Right ventricle myocardium superior (tissue), 1 donor: ENCODE measurements at places on chromosomes 2 and 18. TPM values are rescaled to one million over a fixed set of nuclear protein-coding genes. Genes with fewer than 3 reads are reported as not detected.
A peak's percentile ranks its signal among the peaks of the same experiment; 100 is the strongest.

- DNase-seq, result no peak
Measured at GRCh38 chr18:39653221-39653620, 2087.6 kb upstream of the CELF4 start.

GRCh38 chr2:163801486-163801885 lies 65.7 kb upstream of the FIGN start:
- no peak for DNase-seq

Gene FNDC4
- total RNA-seq, result 2.0 TPM

GRCh38 chr2:237594514-237594871 lies 4.0 kb upstream of the RAB17 start:
- no peak for DNase-seq

Gene TCF23
- total RNA-seq, result not detected

Gene HOXD4
- total RNA-seq, result not detected

DNA sequence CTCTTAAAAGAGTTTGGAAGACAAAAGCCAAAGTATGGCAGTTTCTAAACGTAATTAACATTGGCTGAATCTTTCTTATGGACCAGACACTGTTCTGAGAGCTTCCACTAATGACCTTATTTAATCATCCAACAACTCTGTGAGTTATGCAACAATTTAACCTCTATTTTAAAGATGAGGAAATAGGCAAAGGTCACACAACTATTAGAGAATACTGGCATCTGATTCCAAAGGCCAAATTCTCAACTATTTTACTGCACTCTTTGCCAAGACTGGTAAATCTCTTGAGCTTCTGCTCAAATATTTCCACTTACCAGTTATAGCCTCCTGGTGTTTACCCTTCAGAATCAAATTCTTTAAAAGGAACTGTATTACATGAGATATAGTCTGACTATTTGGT lies 42.1 kb upstream of the ERMN start:
- no peak for DNase-seq

Gene ALK
- 0.16 TPM for total RNA-seq

Gene HRH4
- not detected for total RNA-seq

DNA sequence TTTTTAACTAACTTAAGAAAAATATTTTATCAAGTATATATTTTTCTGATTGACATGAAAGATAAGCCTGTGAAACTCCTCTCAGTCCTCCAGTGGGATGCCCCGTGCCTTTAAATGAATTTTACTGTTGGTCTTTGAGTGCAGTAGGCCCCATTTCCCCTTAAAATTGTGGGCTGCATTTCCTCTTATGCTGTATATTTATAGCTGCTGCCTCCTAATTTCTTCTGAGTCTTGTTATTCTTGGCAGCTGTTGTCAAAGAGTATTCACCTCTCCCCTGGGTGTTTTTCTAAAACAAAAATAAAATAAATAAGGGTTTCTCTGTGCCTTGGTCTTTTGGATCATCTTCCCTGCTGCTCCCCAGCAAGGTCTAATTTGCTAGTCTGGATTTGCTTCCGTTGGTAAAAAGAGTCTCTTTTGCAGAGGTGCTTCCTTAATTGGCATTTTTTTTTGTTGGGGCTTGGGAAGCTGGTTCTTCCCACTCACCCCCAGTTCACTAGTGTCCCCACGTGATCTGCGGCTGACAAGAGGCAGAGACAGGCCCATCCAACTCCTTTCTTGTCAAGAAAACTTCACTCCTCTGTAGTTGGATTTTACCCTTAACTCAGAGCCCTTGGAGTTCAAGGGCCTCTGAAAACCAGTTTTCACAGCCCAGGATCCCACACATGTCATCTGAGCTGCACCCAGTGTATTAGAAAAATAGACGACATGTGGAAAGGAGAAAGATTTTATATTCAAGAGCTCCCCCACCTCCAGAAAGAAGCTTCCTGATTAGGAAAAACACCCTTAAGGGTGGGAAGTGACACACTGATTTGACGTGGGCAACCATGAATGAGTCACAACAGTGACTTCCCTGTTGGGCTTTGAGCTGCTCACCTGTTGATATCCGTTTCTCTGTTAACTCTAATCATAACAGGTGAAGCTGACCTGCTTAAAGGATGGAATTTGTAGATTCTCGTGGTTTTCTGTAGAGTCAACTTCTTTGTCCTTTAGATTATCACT lies 431.5 kb downstream of the DCDC2C start:
- DNase-seq, result no peak

GRCh38 chr2:232444409-232445148 lies 11.4 kb upstream of the ALPI start:
- DNase-seq, result peak; percentile 46

DNA sequence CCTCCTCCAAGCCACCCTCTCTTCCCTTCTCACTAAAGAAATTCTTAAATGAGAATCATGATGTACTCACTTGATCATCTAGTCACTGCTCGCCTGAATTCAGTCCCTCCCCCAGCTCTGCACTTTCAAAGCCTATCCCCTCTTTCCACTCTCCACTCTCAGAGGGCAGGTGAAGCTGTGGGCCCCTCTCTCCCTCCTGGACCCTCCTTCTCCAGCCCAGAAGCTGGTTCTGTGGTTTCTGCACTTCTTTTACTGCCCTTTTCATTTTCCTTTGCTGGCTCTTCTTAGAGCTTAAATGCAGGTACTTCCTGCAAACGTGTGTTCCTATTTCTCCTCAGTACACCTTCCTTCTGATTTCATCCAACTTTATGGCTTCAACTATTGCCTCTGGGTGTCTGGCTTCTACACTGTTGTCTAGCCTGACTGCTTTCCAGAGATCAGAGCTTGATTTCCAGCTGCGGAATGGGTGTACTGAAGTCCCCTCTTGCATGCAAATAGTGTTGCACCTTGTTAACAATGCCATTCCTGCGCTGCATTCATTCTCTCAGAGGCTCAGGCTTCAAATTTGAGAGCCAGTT lies 15.3 kb upstream of the TXNDC2 start:
- DNase-seq, result no peak

- DNase-seq, result no peak
Measured at GRCh38 chr2:192126426-192126825, 68.3 kb downstream of the TMEFF2 start.

GRCh38 chr2:141889788-141890187 lies 241.0 kb downstream of the LRP1B start:
- DNase-seq, result no peak

GRCh38 chr2:221521233-221521845 lies 50.8 kb downstream of the EPHA4 start:
- DNase-seq, result no peak

Gene OR6B3
- total RNA-seq, result not detected

GRCh38 chr18:13831864-13832508 lies 8.0 kb downstream of the MC5R start:
- DNase-seq, result no peak

DNA sequence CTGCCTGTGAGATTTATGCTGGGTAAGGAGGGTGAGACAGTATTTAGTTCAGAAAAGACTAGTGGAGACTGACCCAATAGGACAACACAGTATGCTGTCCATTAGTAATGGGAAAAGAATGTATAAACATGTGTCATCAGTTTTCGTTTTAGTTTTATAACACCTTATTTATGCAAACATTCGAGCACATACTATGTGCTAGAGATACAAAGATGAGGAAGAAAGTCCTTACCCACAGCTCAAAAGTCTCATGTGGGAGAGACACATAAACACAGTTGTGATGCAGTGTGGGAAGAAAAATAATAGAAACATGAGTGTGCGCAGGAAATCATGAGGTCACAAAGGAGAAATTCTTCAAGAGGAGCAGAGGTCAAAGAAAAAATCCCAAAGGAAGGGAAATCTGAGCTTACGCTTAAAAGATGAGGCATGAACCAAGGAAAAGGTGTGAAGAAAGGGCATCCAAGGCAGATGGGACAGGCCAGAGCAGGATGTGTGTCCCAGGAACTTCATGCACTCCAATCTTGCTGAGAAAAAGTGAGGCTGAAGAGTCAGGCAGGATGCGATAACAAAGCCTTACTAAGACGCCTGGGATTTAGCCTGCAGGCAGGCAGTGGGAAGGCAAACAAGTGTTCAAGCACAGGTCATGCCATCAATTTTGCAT lies 8.1 kb downstream of the METTL21A start:
- DNase-seq, result no peak

DNA sequence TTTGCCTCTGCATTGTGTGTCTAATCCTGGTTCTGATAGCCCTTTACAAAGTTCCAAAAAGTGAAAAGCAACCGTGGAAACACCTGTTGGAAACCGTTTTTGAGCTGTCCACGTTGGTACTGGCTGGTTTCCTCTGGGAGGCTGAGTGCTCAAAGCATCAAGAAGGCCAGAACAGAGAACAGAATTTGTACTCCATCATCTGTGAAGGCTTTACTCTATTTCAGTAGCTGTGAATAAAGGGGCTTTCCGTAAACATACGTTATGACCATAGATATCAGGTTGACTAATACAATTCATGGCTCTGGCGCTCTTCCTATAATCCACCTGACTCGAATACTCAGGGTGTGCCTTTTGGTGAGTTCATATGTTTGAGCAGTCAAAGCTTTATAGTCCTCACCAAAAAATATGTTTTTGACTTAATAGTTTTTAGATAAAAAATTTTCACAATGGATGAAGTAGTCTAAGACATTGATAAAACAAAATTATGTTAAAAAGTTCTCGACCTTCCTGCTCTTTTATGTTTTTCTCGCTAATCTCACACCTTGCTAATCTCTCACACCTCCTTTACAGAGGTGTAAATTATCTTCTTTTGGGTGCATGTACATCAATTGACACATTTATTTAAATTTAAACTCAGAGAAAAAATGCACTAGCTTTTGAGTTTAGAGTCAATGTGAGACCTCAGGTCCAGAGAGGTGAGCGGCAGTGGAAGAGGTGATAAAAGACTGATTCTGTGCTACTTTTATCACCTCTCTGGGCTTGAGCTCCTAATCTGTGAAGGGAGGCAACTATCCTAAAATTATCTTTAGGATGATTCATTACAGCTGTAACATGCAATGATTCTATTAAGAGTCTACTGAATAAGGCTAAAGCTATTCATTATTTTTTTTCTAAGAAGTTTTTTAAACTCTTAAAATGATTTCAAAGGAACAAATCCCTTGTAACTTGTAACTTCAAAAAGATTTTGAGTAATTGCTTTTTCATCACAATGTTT lies 65.3 kb downstream of the CXCR4 start:
- no peak for DNase-seq

Gene KCNJ13
- total RNA-seq, result not detected

DNA sequence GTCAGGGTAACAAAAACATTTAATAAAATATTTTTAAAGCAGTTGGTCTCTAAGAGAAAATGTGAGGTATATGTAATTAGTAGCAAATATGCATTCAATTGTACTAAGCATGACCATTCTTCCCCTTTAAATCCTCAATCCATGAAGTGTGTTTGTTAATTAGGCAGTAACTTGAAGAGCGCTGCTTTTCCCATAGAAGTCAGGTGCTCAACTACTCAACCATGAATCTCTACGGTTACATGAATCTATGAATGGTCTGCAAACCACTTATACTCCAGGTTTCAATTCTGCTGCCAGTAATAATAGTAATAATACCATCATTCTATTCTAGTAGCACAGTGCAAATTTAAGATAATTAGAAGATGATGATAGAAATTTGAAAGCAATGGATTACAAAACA lies 55.8 kb downstream of the SLC8A1 start:
- DNase-seq, result no peak

Gene MAP3K19
- not detected for total RNA-seq

- DNase-seq, result peak; percentile 27
Measured at GRCh38 chr18:79614211-79614955, 65.2 kb upstream of the CTDP1 start.

DNA sequence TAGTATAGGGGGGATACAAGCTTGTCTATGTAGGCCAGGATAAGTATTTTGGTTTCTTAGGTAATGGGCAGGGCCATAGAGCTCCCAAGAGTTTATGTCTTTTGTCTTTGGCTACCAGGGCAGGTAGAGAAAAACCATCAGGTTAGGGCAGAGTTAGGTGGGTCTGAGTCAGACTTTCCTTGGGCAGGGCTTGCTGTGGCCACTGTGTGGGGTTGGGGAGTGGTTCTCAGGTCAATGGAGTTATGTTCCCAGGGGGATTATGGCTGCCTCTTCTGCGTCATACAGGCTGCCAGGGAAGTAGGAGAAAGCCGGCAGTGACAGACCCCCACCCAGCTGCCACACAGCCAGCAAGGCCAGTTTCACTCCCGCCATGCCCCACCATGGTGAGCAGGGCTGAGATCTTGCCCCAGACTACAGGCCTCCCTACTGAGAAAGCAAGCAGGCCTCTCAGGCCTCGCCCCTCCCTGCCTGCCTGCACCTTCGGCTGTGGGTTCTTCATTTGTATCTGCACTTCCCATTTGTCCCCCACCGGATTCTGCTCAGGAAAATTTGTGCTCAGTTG lies 55.5 kb downstream of the RPIA start:
- no peak for DNase-seq

Gene POTEI
- total RNA-seq, result not detected

DNA sequence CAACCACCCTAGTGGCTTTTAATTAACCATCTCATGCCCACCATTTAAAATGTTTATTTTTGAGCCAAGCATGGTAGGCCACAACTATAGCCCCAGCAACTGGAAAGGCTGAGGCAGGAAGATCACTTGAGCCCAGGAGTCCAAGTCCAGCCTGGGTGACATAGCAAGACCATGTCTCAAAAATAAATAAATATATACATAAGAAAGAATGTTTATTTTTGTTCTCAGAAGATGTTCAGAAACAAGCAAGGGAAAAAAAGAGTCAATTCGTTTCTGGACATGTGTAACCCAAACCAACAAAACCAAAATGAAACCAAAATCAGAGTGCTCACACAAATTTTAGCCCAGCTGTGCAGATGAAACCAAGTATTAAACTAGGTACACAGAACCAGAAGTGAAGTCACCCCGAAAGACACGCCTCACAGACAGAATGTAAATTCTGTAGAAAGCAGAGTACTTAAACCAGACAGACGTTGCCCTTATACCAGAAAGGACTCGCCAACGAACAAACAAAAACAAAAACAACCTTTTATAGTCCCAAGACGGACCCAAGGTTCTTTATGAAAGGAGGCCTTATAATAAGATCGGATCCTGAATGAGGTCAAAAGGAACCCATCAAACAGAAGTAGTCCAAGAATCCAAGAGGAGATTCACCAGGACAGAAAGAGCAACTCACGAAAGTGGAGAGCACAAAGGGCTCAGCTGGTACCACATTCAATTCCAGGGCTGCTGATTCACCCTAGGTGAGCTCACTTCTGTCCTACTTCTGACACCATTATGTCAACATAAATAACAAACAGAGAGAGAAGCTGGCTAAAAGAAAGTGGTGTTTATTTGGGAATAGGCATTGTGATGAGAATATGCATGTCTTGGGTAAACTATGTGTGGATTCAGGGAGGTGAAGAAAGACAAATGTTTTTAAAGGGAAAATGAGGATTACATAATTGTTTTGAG lies 31.8 kb upstream of the MTCL1 start:
- no peak for DNase-seq

GRCh38 chr2:152068226-152068625 lies 30.6 kb downstream of the CACNB4 start:
- DNase-seq, result no peak

- DNase-seq, result no peak
Measured at GRCh38 chr18:419541-420175, 80.8 kb downstream of the COLEC12 start.

DNA sequence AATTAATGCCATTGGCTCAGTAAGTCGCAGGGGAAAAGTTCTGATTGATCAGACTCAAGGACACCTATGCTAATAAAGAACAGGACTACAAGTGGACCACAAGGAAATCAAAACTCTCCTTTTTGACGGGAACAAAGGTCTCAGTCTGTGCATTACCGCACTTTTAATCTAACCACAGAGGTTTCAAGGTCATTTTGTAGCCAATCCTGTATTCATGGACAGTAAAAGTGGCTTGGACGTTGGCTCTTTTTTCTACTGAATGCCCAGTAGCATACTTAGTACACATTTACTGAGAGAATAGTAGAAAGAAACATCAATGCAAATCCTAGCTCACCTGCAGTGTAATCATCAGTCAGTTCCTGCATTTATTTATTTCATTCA lies 471.9 kb downstream of the PID1 start:
- DNase-seq, result no peak

Gene CLEC4F
- total RNA-seq, result 0.08 TPM

Gene DARS1
- total RNA-seq, result 62.8 TPM
